ENCODE measurements at places on chromosomes 2 and 18. TPM values are rescaled to one million over a fixed set of nuclear protein-coding genes. Genes with fewer than 3 reads are reported as not detected.

APCDD1 gene
- 2.2 TPM for polyA plus RNA-seq

- no peak overlapping the region for H3K27ac ChIP-seq
- no peaks in the 10 kb centered on the region for H3K36me3 ChIP-seq
- peaks cover 6% of the 10 kb centered on the region for H3K27me3 ChIP-seq
- no peak overlapping the region for H3K4me3 ChIP-seq
- peaks cover 4% of the 10 kb centered on the region for H3K4me1 ChIP-seq
These were observed 195.5 kb upstream of the CTAGE1 start for GRCh38 chr18:22613058-22613690.

GRCh38 chr2:148479398-148479797 lies 165.2 kb upstream of the EPC2 start:
- H3K4me1 ChIP-seq: no peaks in the 10 kb centered on the region
- no peak overlapping the region for H3K27ac ChIP-seq
- no peaks in the 10 kb centered on the region for H3K36me3 ChIP-seq
- H3K4me3 ChIP-seq: no peak overlapping the region
- DNase-seq: no peak

- H3K4me3 ChIP-seq: no peak overlapping the region
- H3K36me3 ChIP-seq: no peaks in the 10 kb centered on the region
- no peak overlapping the region for H3K27ac ChIP-seq
These were observed 77.7 kb upstream of the PELI1 start for GRCh38 chr2:64221935-64222334.

GRCh38 chr2:178269438-178270224 lies 75.3 kb downstream of the OSBPL6 start:
- no peak for DNase-seq
- no peak overlapping the region for H3K4me3 ChIP-seq
- H3K27me3 ChIP-seq: no peaks in the 10 kb centered on the region
- no peak overlapping the region for H3K27ac ChIP-seq

DNA sequence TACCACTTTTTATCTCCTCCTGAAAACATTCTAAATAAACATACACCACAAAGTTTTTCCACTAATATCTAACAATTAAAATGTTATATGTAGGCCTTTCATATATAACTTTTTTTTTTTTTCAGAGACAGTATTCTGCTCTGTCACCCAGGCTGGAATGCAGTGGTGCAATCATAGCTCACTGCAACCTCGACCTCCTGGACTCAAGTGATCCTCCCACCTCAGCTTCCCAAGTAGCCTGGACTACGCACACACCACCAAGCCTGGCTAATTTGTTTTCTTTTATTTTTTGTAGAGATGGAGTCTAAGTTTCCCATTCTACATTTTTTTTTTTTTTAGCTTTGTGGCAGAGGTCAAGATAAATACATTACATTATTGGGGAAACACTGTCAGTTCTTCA lies 1612.6 kb upstream of the NXPH2 start:
- no peaks in the 10 kb centered on the region for H3K36me3 ChIP-seq
- H3K27ac ChIP-seq: no peak overlapping the region
- H3K4me3 ChIP-seq: no peak overlapping the region
- H3K27me3 ChIP-seq: no peaks in the 10 kb centered on the region

DNA sequence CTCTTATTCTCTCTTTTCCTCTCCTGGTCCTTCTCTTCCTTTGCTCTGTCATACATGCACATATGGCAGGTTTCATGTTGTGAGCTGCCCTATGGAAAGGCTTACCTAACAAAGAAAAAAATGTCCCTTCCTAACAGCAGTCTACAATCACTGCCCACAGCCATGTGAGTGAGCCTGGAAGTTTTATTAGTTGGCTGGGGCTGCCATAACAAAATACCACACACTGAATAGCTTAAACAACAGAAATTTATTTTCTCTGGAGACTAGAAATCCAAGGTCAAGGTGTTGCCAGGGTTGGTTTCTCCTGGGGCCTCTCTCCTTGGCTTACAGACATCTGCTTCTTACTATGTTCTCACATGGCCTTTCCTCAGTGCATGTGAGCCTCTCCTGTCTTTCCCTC lies 142.1 kb downstream of the TRIB2 start:
- peaks cover 16% of the 10 kb centered on the region for H3K4me1 ChIP-seq
- H3K27me3 ChIP-seq: no peaks in the 10 kb centered on the region
- no peak overlapping the region for H3K4me3 ChIP-seq
- no peaks in the 10 kb centered on the region for H3K36me3 ChIP-seq
- DNase-seq: no peak
- no peak overlapping the region for H3K27ac ChIP-seq

All from IMR-90 (cell line).